ENCODE measurements at places on chromosomes 12 and 14. TPM values are rescaled to one million over a fixed set of nuclear protein-coding genes. Genes with fewer than 3 reads are reported as not detected.
A peak's percentile ranks its signal among the peaks of the same experiment; 100 is the strongest.

DNA sequence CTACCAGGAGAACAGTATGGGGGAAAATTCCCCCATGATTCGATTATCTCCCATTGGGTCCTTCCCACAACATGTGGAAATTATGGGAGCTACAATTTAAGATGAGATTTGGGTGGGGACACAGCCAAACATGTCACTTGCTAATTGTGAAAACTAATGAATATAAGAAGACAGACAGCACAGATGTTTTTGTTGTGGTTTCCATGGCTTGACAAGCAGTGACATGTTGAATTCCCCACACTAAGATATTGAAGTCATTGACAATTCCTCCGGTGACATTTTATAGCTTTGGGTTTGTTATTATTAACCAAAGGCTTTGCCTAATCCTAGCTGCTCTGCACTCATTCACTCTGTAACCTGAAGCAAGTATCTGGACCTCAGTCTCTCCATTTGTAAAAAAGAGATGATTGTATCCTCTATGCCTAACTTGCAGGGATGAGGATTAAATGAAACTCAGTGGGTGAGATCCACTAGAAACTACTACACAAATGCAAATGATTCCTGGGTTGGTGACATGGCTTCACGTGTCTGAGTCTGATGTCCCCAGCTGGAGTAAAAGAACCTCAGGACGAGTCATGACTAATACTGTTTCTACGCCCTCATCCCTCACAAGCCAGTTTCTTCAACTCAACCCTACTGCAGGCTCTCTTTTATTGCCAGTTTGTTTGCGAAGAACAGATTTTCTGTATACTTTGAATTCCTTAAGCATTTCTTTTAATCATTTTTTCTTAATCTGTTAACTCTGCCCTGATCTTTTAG is 71.6 kb downstream of the ASCL1 start:
- no peak for DNase-seq

- no peak for DNase-seq
Observed at GRCh38 chr12:124758266-124759220, 105.1 kb downstream of the SCARB1 start.

GRCh38 chr14:96176275-96176674 is 28.4 kb upstream of the BDKRB2 start:
- peak; percentile 95 for DNase-seq

DNA sequence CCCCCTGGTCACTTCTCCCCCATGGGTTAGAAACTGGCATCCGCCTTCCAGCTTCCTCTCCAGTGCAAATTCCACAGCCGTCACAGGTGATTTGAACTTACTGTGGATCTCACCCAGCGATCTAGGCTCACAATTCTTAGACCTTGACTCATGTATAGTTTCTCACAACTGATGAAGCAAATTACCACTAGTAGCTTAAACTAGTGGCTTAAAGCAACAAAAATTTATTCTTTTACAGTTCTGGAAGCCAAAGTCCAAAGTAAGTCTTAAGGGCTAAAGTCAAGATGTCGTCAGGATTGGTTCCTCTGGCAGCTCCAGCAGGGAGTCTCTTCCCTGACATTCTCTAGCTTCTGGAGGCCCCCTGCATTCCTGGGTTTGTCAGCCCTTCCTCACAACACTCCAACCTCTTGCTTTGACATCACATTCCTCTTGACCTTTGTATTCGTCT is 117.4 kb downstream of the KTN1 start:
- no peak for DNase-seq

DNA sequence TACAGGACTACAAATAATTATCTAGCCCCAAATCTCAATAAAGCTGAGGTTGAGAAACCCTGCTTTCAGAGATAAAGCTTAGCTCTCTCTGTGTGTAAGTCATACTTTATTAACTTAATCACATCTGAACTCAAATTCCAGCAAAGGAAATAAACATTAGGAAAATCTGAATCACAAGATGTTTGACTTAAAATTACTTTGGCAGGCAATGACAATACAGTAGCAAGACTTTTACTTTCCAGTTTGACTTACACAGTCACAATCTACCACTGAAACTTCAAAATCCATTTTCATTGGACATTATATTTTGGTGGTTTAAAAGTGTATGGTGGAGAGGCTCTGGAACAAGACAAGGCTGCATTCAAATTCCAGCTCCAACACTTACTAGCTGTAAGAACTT is 11.4 kb downstream of the TMEM116 start:
- DNase-seq = no peak

GRCh38 chr12:11885261-11886038 is 185.3 kb upstream of the BCL2L14 start:
- peak; percentile 66 for DNase-seq

- no peak for DNase-seq
Observed at GRCh38 chr12:19988459-19988873, 379.9 kb upstream of the PDE3A start.

DNA sequence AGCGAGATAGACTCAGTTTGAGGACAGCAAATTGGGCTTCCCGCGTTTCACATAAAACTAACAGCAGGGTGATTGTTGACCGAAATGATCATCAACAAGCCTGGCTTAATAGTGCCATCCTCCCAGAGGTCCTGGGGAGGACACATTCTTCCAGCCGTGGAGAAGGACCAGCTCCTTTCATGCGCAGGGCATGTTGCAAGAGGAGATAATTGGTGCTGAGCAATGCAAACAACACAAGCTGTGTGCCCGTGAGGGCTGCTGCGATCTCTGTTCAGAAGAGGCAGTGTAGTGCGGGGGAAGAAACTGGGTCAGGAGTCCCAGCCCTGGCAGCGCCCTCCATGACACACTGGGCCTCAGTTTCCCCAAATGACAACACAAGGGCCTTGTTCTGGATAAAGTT is 54.3 kb downstream of the CCDC85C start:
- DNase-seq = peak; percentile 90

DNA sequence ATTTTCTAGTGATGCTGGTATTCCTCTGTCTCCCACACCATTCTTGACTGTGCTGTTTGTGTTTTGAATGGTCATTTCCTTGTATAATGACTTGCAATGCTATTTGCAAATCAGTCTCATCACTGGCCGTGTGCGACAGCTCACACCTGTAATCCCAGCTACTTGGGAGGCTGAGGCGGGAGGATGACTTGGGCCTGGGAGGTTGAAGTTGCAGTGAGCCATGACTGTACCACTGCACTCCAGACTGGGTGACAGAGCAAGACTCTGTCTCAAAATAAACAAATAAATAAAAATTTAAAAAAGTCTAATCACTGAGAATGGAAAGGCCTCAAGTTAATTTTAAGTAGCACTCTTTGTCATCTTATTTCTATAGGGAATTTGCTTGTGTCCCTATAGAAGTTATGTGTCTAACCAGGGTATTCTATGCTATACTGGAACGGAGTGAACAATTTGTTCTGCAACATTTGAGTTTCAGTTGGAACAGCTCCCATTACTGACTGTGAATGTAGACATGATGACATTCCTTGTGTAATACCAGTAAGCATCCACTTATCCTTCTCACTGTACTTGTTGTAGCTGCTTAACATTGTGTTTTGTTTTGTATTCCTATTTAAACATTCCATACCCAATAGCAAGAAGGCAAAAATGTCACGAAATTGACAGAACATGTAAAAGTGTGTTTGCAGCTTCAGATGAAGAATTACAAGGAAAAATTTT is 126.3 kb downstream of the MGST1 start:
- DNase-seq = no peak

GRCh38 chr14:70804556-70805162 is 4.7 kb downstream of the MAP3K9 start:
- peak; percentile 87 for DNase-seq

DNA sequence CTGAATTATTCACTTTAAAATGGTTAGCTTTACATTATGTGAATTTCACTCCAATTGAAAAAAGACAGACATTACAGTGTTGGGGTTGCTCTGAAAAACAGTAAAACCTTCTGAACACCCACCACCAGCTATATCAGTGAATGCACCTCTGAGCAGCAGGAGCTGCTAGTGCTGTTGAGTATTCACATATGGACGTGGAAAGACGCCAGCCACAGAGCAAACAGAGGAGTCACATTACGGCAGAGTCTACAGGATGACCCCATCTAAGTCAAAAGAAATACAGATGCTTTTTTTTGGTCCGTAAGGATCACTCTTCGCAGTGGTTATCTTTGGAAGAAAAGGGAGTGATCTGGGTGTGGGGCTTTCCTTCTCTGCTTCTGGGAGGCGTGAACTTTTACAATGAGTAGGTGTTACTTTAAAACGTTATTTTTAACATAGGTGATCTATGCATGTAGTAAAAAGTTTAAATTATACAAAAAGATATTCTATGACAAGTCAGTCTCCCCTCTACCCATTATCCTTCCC is 4.5 kb downstream of the HVCN1 start:
- DNase-seq = no peak

DNA sequence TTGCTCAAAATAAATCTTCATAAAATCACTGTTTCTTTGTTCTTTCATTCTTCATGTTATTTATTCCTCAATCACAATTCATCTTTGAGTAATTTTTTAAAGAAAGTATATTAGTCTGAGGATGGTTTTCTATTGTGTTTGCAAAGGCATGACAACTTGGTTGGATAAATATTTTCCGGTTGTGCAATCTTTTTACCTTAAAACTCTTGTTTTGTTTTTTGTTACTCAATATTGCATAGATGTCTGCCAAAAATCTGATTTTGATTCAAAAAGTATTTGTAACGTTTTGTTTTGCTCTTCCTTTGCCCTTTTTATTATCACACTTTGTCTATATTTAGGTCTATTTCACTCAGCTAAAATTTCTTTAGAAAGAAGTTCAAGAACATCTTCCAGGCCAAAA is 86.2 kb upstream of the SYT1 start:
- no peak for DNase-seq

- peak; percentile 86 for DNase-seq
Observed at GRCh38 chr14:104931304-104931770, 6.7 kb downstream of the PLD4 start.

GRCh38 chr12:1799882-1800400 is 20.4 kb upstream of the LRTM2 start:
- DNase-seq = no peak

- DNase-seq = no peak
Observed at GRCh38 chr14:82935691-82936090, 1402.0 kb upstream of the SEL1L start.

GRCh38 chr14:64795211-64795610 is 84.5 kb downstream of the SPTB start:
- DNase-seq = no peak

- no peak for DNase-seq
Observed at GRCh38 chr14:37060496-37061260, 111.7 kb downstream of the SLC25A21 start.

DNA sequence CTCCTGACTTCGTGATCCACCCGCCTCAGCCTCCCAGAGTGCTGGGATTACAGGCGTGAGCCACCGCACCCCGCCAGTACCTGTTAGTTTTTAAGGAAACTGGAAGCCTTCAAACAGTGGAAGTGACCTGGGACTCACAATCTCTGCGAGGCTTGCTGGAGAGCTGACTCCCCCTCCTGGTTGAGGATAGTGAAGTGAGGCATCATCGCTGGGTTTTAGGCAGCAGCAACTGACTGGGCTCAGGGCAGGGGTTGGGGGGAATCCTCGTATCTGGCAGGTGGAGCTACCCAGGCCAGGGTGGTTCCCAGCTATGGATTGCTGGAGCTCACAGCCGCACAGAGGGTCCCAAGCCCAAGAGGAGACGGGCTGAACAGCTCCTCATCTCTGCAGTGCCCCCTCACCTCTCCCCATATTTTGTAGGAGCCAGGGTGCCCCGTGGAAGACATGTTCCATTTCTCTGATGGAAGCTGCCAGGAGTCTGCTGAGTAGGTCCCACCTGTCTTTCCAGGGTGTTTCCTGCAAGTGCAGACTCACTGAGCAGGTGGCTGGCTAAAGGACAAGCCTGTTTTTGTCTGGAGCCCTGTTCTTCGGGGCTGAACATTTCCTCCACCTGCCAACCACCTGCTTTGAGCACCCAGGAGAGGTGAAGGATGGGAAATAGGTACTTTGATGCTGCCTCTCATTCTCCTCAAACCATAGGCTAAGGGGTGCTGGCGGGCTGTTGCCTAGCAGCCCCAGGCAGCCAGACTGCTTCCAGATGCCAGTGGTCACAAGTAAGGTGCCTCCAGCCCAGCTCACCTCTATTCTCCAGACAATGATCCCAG is 3.1 kb downstream of the AVIL start:
- DNase-seq = no peak

DNA sequence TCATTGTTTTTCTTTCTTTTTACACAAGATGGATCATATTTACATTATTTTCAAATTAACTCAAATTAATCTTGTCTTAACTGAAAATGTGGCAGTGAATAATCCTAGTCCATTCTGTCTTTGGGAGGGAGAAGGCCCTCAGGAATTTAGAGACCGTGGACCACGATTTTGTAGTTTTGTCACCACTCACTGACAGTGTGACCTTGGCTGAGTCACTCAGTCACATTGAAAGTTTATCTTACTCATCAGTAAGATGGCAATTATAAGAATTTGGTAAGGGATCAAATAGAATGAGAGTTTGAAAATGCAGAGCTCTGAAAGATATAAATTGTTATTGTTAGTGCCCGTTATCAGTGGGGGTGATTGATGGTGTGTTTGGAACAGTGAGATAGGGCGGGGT is 16.4 kb downstream of the FOXJ2 start:
- DNase-seq = no peak

DNA sequence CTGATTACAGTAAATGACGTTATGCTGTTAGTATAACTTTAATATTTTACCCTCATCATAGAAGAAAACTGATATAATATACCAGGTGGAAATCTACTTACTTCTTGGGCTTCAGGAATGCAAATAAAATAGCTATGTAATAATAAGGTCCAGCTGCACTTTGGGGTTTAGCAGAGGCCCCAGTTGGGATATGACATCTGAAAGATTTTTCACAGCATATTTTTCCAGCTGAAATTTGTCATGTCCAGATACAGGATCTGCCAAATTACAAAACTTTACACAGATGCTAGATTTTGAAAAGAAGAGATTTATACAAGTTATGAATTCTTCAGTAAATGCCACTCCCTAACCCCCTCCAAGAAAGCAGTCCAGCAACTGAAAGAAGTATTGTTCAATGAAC is 29.2 kb upstream of the DCN start:
- no peak for DNase-seq

GRCh38 chr14:35875296-35875695 is 49.2 kb downstream of the BRMS1L start:
- no peak for DNase-seq

DNA sequence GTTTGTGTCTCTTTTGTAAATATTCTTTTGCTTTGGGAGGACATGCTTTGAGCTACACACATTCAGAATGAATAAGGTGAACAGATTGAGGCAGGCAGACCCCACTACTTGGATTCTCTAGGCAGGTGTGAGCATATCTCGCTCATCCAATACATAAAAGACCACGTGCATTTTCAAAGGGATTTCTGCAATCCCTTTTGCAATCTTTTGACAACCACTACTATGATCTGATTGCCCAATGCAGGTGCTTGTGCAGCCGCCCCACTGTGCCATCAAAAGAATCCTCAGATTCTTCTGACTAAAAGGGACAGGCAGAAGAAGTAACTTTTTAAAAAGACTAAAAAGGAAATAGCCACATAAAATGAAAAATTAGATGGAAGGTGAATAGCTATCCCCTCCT is 341.4 kb downstream of the BMP4 start:
- no peak for DNase-seq

KCNMB4 gene
- total RNA-seq = under 0.01 TPM

HOXC12 gene
- total RNA-seq = under 0.01 TPM

CLSTN3 gene
- total RNA-seq = 7.6 TPM

KLRG1 gene
- total RNA-seq = under 0.01 TPM

PAH gene
- not detected for total RNA-seq

Measured in osteoblast (primary cell).